Karpas-422 (cell line): ENCODE measurements at places on chromosomes 16 and 17. TPM values are rescaled to one million over a fixed set of nuclear protein-coding genes. Genes with fewer than 3 reads are reported as not detected.

The CDRT15 gene
- not detected in 2 replicates for total RNA-seq

The PRR35 gene
- not detected in 2 replicates for total RNA-seq

The CCL5 gene
- total RNA-seq = not detected in 2 replicates

The TBC1D3K gene
- not detected in 2 replicates for total RNA-seq

The SLFN5 gene
- total RNA-seq = 0.07 and 0.22 TPM in 2 replicates

The KRT16 gene
- not detected in 2 replicates for total RNA-seq

The OR2C1 gene
- 0.14 TPM in 1 of 2 replicates, not detected in the other for total RNA-seq
